ENCODE measurements at places on chromosomes 3 and 15.

DNA sequence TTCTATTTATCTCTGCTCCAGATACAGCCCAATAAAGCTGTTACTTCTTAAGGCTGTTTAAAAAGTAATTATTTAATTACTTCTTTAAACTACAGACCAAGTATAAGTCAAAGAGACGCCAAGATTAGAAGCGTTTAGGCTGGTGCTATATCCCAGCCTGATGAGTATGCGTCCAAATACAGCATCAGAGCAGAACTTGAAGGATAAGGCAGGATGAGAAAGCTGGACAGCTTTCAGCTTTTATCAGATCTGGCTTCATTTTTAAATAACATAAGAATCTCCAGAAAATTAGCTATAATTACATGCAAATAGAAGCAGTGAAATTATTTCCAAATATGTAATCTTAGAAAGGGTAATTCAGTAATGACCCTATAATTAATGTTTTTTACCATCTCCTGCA is 110.3 kb upstream of the MYO5C start:
- no peak for DNase-seq

DNA sequence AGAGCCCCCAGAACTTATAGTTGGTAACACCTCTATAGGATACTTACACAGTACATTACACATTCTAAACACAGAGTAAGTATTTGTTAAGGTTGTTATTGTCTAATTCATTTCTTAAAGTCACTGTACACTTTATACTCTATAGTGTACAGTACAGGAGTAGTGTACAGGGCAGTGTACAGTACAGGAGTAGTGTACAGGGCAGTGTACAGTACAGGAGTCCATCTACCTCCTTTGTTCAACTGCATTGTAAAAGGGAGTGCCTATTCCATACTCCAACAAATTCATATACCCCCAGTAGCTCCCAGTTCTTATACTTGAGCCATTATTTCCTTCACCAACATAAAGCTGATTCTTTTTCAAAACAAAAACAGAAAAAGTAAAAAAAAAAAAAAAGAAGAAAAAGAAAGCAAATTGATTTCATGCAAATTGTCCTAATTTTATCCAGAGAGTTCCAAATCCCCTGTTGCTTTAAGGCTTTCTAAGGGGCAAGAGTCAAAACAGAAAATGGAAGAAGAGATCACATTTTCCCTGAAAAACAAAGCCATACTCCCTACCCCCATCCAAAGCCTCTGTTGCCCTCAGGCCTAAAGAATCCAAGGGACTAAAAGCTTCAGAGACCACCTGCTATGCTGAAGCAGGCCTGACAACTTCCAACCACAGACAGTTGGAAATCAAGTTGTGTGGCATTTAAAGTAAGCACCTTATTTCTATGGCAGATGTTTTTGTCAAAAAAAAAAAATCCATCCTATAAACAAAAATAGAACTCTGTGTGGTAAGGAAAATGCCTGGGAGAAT is 125.6 kb downstream of the PLCH1 start:
- no peak for DNase-seq

DNA sequence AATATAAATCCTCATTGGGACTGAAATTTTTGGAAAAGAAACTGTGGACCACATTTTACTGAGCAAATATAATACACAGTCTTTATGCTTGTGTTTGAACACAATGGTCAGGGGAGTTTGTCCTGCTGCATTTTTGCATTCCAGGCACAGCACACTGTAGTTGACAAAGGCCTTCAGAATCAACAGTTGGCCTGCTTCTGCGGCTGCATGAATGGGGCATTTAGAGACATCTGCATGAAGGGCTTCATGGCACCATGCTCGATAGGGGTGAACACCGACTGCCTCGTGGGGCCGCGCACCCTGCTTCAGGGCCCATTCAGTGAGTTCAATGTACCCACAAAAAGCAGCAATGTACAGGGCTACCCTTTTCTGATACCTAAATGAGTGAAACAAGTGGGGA is 15.4 kb upstream of the COMMD2 start:
- no peak for DNase-seq

GRCh38 chr3:19155375-19155774 is 7.1 kb downstream of the KCNH8 start:
- DNase-seq, result no peak

- DNase-seq, result no peak
These were observed 9.8 kb downstream of the ABTB1 start for GRCh38 chr3:127682561-127682960.

GRCh38 chr3:4834403-4834866 is 144.8 kb upstream of the BHLHE40 start:
- no peak for DNase-seq

DNA sequence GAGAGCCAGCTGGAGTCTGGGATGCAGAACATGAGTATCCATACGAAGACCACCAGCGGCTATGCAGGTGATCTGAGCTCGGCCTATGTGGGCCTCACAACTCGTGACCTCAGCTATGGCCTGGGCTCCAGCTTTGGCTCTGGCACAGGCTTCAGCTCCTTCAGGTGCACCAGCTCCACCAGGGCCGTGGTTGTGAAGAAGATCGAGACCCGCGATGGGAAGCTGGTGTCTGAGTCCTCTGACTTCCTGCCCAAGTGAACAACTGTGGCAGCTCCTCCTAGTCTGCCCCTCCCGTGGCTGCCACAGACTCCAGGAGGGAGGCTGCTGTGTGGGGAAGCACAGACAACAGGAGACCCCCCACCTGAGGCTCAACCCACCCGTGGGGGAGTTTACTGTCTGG is 3.6 kb upstream of the KPNA4 start:
- no peak for DNase-seq

GRCh38 chr15:64284042-64284441 is 71.9 kb downstream of the CSNK1G1 start:
- no peak for DNase-seq

All from nephron progenitor cell (in vitro differentiated cells).